Right cardiac atrium (tissue), 5 donors: ENCODE measurements at places on chromosomes 16 and 17. TPM values are rescaled to one million over a fixed set of nuclear protein-coding genes. Genes with fewer than 3 reads are reported as not detected.

DNA sequence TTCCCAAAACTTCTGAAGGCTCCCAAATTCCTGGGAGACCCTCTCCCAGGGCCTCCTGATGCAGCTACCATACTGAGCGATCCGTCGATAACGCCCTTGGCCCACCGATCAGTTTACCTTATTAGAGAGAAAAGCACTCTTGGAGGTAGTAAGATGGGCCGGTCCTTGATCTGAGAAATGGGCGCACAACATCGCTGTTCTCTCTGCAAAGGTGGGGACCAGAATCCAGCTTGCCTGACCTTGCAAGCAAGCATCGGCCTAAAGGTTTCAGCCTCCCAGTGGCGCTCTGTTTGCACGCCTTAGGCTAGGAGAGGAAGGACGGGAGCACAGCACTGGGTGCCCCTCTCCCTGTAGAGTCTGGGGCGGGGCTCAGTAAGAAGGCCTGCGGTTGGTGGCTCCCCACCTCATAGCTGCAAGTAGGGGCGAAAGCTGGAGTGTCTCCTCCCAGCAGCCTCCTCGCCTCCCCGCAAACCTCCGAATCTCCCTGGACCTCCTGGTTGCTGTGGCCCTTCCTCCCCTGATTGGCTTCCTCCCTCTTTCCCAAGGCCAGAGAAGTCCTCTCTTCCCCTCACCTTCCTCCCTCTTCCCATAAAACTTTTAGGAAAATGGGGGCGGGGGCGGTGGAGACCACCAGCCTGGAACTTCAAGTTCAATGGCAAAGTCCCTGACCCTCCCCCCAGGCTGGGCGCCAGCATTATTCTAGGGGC, at the start of gene PRAC1:
Gene PRAC1 (minus strand): TSS at position 318 of the 707 bp plus-strand sequence. CDS start 126 bp downstream, at position 192.
- DNase-seq, result no peak

DNA sequence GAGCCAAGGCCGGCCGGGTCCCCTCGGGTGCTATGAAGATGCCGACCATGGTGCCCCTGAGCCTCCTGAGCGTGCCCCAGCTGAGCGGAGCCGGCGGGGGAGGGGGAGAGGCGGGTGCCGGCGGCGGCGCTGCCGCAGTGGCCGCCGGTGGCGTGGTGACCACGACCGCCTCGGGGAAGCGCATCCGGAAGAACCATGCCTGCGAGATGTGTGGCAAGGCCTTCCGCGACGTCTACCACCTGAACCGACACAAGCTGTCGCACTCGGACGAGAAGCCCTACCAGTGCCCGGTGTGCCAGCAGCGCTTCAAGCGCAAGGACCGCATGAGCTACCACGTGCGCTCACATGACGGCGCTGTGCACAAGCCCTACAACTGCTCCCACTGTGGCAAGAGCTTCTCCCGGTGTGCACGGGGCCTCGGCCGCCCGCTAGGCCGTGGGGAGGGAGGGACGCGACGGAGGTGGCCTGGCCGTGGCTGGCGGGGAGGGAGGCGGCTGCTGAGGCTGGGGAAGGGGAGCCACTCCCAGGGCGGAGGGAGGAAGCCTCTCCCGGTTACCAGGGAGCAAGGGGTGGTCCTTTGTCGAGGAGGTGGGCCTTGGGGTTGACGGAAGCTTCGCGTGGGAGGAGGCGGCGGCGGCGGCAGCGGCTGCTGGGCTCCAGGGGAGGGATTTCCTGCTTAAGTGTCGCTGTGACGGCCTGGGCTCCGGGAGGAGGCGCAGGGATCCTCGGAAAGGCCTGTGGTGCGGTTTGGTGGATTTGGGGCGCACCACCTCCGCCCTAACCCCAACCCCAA, 1.3 kb downstream of the MAZ start:
- DNase-seq, result peak; percentile 97

DNA sequence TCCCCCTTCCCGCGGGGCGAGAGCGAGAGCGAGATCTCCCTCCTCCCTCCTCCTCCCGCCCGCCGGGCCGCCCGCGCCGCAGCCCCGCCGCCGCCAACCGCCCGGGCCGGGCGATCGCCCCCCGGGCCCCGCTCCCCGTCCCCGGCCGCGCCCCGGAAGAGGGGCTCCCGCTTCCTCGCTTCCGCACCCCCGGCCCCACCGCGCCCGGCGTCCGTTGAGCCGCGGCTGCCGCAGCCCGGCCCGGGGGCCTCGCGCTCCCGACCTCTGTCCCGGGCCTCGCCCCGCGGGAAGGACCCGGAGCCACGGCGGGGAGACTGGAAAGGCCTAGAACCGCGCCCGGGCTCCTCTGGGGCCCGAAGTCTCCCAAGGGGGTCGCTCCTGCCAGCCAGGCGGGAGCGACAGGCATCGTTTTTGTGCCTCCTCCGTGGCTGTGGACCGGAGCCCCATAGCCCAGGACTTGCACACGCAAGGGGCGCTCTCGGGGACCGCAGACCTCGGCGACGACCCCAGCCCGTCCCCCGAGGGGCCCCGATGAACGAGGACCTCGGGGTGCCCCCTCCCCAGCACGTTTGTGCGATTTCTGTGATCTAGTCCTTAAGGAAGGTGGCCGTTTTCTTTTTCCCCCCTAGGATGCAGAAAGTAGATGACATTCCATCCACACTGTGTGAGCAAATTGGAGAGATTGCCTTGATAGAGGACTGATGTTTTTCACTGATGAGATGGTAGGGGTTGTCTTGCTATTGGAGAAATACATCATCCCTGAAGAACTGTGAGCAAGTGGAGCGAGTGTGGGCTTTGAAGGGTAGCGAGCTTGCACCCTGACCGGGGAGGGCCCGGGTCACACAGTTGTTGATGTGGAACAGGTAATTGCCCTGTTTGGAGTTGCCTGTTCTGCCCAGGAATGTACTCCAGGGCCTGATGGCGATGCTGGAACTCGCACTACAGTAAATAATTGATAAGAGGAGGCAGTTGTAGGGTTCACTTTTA, 611 bp downstream of the BANP start:
- DNase-seq, result peak; percentile 77

DNA sequence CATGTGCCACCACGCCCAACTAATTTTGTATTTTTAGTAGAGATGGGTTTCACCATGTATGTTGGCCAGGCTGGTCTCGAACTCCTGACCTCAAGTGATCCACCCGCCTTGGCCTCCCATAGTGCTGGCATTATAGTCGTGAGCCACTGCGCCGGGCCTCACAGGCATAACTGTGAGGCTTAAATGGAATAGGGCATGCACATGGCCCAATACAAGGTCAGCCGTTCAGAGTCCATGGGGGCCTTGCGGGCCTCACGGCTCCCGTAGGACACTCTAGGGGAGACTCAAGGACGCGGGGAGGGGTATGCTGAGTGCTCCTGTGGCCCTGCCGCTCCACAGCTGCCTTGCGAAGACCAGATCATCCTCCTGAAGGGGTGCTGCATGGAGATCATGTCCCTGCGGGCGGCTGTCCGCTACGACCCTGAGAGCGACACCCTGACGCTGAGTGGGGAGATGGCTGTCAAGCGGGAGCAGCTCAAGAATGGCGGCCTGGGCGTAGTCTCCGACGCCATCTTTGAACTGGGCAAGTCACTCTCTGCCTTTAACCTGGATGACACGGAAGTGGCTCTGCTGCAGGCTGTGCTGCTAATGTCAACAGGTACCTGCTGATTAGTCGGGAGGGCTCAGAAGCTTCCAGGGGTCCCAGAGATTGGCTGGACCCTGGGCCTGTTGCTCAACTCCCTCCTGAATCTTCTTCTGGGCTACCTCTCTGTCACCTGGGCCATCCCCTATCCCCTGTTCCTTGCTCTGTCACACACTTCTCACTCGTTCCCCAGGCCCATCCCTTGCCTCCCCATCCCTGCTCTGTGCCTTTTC, 12.3 kb downstream of the NR1D1 start:
- DNase-seq, result no peak

- DNase-seq, result peak; percentile 38
Measured at GRCh38 chr17:9228408-9229159, 207.3 kb downstream of the NTN1 start.

DNA sequence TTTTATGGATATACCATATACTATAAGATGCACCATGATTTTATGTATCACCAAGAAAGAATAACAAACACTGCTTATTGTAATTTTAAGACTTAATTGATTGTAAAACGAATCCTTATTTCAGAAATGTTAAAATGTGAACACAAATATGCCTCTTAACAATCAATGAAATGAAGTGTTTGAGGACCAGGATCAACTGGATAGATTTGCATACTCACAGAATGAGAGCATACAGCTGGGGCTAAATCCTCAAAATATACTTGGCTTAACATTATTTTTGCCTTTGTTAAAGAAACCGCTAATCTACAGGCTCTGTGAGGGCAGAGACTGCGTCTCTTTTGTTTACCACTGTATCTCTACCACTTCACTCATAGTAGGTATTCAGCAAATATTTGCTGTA, 93.6 kb downstream of the SPACA3 start:
- DNase-seq, result no peak

DNA sequence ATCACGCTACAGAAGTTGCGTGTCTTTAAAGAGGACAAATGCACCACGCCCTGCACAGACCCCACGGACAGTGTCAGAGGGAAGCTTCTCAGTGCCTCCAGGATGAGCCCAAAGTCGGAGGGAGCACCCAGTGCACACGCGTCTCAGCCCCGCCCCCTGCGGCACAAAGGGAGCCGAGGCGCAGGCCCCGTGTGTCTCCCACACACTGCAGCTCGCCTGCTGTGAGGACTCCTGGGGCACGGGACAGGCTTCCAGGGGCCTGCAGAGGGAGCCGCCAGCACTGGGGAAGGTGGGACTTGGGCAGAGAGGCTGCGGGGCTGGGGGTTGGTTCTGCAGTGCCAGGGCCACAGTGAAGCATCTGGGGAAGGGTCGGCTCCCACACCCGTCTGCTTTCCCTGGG, 77.4 kb downstream of the LMF1 start:
- DNase-seq, result peak; percentile 7

DNA sequence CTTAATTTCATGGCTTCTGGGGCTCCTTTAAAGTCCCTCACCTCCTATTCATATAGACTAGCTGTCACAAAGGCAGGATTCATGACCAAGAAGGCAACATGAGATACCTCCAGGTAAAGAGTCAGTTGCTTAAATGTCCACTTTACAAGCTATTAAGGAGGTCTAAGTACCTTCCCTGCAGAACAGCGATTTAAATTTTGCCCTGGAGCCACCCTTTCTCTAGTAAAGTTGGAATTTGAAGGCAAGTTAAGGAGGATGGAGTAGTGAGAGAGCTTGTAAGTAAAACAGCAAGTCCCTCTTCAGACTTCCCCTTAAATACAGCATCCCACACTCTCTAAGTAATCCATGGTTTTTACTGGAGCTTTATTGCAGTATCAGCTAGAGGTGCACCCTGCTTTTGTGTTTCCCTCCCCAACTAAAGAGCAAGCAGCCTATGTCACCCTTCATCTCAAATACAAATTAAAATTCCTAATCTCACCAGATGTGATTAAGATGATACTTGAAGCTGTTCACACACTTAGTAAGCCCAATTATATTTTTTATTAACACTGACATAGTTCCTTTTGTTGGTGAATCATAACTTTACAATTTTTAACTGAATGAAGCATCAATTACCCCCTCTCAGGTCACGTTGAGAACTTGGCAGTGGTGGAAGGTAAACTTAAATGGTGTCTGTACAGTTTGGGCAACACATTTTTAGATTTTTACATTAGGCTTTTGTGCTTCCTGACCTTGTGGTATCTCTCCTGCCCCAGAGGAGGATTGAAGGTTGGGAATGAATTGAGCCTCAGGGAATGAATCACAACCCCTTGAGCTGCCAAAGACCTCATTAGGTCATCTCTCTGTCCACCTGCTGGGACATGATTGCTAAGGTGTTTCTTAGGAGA, 108.9 kb downstream of the TANGO6 start:
- DNase-seq, result no peak

The SLFN12L gene
- total RNA-seq, result 0.57 TPM

The KRT24 gene
- not detected for total RNA-seq

The NDUFAB1 gene
- total RNA-seq, result 378 TPM

The DNAH3 gene
- total RNA-seq, result 0.50 TPM

The HDAC5 gene
- total RNA-seq, result 89.2 TPM

The CCL5 gene
- 3.3 TPM for total RNA-seq
